ENCODE measurements at places on chromosomes 5 and 9. TPM values are rescaled to one million over a fixed set of nuclear protein-coding genes. Genes with fewer than 3 reads are reported as not detected.

The MIER3 gene
- 12.5 TPM for total RNA-seq

DNA sequence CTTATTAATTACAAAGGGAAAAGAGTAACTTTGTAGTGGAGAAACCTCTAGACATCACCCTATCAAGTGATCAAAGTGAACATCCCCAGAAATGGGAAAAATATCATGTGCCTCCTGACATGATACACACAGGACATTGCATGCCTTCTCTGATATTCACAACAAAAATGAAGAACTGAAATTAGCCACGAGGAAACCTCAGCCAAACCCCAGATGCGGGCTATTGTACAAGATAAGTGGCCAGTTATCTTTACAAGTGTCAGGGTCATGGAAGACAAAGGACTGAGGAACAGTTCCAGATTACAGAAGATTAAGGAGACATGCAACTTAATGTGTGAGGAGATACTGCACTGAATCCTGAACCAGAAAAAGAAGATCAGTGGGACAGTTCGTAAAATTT is 23.8 kb upstream of the NPM1 start:
- H3K36me3 ChIP-seq, result no peaks in the 10 kb centered on the region
- no peak overlapping the region for H3K4me3 ChIP-seq

The NME5 gene
- 3.5 TPM for total RNA-seq

- peak; percentile 91 for DNase-seq
- peaks cover 39% of the 10 kb centered on the region for H3K4me1 ChIP-seq
- H3K27me3 ChIP-seq, result no peaks in the 10 kb centered on the region
- H3K27ac ChIP-seq, result peak overlapping the region; percentile 67
- H3K4me3 ChIP-seq, result no peak overlapping the region
These were observed 6.1 kb upstream of the ANGPTL2 start for GRCh38 chr9:127128341-127129072.

GRCh38 chr5:142506046-142506445 is 179.8 kb downstream of the FGF1 start:
- no peaks in the 10 kb centered on the region for H3K36me3 ChIP-seq
- H3K4me1 ChIP-seq, result no peaks in the 10 kb centered on the region
- H3K27ac ChIP-seq, result no peak overlapping the region
- DNase-seq, result no peak

DNA sequence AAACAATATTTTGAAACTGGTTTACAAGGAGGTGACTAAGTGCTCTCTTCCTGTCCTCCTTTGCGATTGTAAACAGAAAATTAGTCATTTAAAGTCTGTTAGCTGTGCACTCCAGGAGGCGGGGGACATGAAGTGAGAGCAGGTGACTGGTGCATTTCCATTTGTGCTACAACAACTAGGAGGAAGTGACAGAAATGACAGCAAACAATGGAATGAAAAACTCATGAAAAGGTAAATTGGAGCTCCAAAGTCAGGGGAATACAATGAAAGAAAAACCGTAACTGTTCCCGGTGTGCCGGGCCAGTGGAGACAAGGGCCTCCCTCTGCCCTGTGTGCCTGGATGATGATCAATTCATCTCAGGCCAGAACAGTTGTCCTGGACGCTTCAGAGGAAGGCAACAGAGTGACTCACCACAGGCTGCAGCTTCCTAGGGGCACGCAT is 439.9 kb downstream of the GADD45G start:
- DNase-seq, result no peak
- no peaks in the 10 kb centered on the region for H3K36me3 ChIP-seq
- no peaks in the 10 kb centered on the region for H3K27me3 ChIP-seq
- H3K4me3 ChIP-seq, result no peak overlapping the region
- no peaks in the 10 kb centered on the region for H3K4me1 ChIP-seq

- H3K4me1 ChIP-seq, result peaks cover 10% of the 10 kb centered on the region
- no peaks in the 10 kb centered on the region for H3K36me3 ChIP-seq
- no peak for DNase-seq
- no peak overlapping the region for H3K4me3 ChIP-seq
These were observed 244.7 kb downstream of the SPOCK1 start for GRCh38 chr5:137254119-137255090.

The FAM81B gene
- not detected for total RNA-seq

- H3K4me1 ChIP-seq, result peaks cover 32% of the 10 kb centered on the region
- H3K27me3 ChIP-seq, result no peaks in the 10 kb centered on the region
- H3K36me3 ChIP-seq, result no peaks in the 10 kb centered on the region
- DNase-seq, result no peak
These were observed 12.2 kb upstream of the TMEM252 start for GRCh38 chr9:68552700-68553476.

DNA sequence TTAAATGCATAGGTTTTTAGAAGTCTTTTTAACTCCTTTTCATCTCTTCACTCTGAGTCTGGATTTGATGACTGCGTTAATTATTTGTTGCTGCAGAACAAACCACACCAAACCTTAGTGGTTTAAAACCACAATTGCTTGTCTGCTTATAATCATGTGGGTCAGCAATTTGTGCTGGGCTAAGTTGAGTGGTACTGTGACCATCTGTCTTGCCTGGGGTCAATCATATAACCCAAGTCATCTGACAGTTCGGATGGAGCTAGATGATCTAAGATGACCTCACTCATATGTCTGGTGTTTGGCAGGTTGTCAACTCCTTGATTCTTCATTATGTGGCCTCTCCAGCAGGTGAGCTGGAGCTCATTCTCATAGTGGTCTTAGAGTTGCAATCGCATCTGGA is 219.1 kb upstream of the ELAVL2 start:
- no peak overlapping the region for H3K27ac ChIP-seq
- no peaks in the 10 kb centered on the region for H3K4me1 ChIP-seq
- no peak for DNase-seq
- H3K27me3 ChIP-seq, result no peaks in the 10 kb centered on the region

DNA sequence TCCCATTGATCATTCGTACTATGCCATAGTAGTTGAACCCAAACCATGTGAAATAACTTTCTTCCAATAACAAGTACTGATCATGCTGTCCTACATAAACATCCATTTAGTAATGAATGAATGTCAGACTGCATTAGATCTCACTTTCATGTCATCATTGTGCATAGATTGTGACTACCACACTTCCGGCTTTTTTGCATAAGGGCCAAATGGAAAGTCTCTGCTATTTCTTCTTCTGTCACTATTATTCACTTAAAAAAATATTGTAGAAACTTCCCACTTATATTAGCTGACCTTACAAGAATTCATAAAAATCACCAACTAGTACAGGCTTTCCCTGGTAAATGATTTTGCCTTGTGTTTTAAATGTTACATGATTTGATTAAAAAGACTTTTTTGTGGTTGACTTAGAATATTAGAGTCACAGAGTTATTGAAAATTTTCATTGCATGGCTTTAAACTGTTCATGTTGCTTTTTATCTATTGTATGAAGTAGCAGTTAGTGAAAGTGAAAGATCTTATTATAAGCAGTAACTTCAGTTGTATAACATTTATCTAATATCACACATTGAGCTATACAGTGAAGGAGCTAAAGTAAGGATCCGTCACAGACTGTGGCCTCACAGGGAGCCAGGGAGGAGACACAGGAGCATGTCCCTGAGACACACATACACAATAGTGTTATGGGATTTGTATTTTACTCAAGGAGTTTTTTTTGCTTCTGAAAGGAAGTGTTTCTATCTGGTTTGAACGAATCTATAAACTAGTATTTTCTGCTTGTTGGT is 33.9 kb downstream of the LMNB1 start:
- H3K36me3 ChIP-seq, result no peaks in the 10 kb centered on the region
- no peak overlapping the region for H3K27ac ChIP-seq
- no peaks in the 10 kb centered on the region for H3K27me3 ChIP-seq

DNA sequence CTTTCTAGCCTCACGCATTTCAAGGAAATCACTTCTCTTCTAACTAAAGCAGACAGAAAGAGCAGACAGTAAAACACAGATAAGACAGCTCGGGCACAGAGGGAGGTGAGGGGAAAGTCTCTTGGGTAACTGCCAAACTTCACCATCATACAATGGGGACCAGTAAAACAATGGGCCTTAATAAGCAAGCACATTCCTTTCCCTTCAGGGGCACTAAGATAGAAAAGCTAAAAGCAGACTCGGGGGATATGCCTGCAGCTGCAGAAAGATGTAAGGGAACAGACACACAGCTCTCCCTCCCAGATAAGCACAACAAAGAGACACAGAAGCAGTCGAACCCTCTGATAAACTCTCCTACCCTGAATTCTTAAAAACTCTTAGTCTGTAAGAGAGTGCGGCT is 15.6 kb upstream of the CKS2 start:
- H3K27ac ChIP-seq, result no peak overlapping the region
- no peaks in the 10 kb centered on the region for H3K4me1 ChIP-seq
- H3K36me3 ChIP-seq, result no peaks in the 10 kb centered on the region
- no peak overlapping the region for H3K4me3 ChIP-seq
- H3K27me3 ChIP-seq, result no peaks in the 10 kb centered on the region

DNA sequence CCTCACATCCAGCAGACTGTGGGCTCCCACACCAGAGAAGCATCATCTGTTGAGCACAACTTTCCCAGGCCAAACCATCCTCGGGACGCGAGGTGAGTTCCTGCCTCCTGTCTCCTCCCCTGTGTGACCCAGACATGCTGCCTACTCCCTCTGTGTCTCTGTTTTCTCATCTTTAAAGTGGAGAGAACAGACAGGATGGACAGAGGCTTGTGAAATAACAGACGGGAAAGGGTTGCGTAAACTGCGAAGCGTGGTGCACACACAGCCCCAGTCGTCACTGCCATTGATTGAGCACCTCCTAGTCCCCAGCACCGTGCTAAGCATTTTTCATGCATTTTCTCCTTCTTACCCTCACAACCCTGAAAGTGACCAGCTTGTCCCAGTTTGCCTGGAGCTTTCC is 52.1 kb upstream of the LMX1B start:
- H3K27me3 ChIP-seq, result peaks cover 22% of the 10 kb centered on the region
- no peak overlapping the region for H3K4me3 ChIP-seq
- no peaks in the 10 kb centered on the region for H3K36me3 ChIP-seq
- H3K4me1 ChIP-seq, result no peaks in the 10 kb centered on the region

The FAM78A gene
- 2.5 TPM for total RNA-seq

Data from sigmoid colon (tissue), 7 donors.